ENCODE measurements at places on chromosomes 1 and 21. TPM values are rescaled to one million over a fixed set of nuclear protein-coding genes. Genes with fewer than 3 reads are reported as not detected.

Gene NPPB
- not detected for total RNA-seq

Gene NBPF6
- total RNA-seq: not detected

Gene KLHDC8A
- total RNA-seq: 0.32 TPM

Gene GJA5
- total RNA-seq: 68.2 TPM

Measured in left lung (tissue), 14 donors.